Large intestine (tissue), 12 donors: ENCODE measurements at places on chromosomes 5 and 9. TPM values are rescaled to one million over a fixed set of nuclear protein-coding genes. Genes with fewer than 3 reads are reported as not detected.

DNA sequence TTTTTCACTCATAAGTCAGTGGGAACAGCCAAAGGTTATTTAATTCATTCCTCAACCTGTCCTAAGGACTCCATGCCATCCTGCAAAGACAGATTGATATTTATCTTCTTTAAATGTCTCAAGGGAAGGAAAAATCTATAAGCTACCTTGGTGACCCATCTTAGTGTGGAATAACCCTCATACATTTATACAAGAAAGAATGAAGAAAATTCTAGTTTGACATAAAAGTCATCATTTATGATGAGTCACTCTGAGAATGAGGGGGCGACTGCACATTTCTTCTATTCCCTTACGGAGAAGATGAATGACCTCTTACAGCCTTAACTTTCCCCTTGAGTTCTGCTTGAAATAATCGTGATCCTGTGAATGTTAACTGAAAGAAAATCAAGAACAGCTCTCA, 26.8 kb upstream of the NUDT12 start:
- no peak for DNase-seq

GRCh38 chr9:95788521-95788991, 86.9 kb upstream of the ERCC6L2 start:
- DNase-seq, result no peak

GRCh38 chr5:4511996-4512656, 628.0 kb upstream of the ADAMTS16 start:
- no peak for DNase-seq

OCLN gene
- 85.5 TPM for polyA plus RNA-seq

- no peak for DNase-seq
These were observed 28.1 kb downstream of the TMOD1 start for GRCh38 chr9:97529363-97530076.

CERT1 gene
- polyA plus RNA-seq, result 50.3 TPM
